Omental fat pad (tissue), 4 donors: ENCODE measurements at places on chromosomes 6 and 20. TPM values are rescaled to one million over a fixed set of nuclear protein-coding genes. Genes with fewer than 3 reads are reported as not detected.

The NCOA5 gene
- total RNA-seq = 20.2 TPM

GRCh38 chr6:80456724-80457438 is 350.4 kb downstream of the BCKDHB start:
- DNase-seq = no peak

The EYA2 gene
- total RNA-seq = 9.1 TPM

The MMP24 gene
- total RNA-seq = 4.8 TPM

The MCUR1 gene
- total RNA-seq = 12.3 TPM

DNA sequence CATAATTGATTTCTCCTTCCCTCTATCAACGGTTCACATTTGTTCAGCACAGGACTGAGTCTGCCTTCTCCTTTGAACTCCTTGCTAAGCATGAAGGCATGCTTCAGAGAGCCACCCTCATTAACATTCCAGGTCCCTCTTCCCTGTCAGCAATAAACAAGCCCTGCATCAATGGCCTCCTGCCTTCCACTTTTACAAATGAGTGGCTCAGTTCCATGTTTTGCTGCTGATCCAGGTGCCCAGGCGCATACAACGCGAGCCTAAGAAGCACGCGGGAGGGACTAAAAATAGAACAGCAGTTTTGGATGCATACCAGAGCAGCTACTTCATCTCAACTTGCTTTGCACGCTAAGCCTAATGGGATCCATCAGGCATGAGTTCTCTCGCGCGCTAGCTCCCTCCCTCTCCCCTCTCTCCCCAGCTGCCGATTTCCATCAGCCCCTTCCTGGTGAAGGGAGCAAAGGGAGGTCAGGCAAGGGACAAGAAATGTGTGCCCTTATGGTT is 53.4 kb downstream of the TRAF3IP2 start:
- no peak for DNase-seq

GRCh38 chr20:49308875-49309274 is 31.0 kb upstream of the ZNFX1 start:
- no peak for DNase-seq

- DNase-seq = no peak
Measured at GRCh38 chr20:56516631-56517030, 7.9 kb upstream of the FAM209A start.

DNA sequence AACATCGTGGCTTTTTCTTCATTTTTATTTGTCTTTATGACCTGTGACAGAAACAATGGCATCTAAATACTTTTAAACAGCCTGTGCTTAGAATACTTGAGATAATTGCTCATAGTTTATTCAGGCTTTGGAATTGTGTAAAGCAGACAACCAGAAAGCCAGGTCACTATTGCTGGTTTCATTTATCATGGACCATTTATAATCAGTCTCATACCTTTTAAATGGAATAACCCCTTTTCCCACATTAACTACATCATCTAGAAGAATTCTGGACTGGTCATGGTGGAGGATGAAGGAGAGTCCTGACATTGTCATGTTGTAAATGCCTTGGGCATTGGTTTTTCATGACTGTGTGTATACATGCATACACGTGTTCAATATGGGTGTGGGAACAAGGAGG is 661.5 kb downstream of the EPM2A start:
- DNase-seq = no peak

The CTNNBL1 gene
- 28.4 TPM for total RNA-seq

DNA sequence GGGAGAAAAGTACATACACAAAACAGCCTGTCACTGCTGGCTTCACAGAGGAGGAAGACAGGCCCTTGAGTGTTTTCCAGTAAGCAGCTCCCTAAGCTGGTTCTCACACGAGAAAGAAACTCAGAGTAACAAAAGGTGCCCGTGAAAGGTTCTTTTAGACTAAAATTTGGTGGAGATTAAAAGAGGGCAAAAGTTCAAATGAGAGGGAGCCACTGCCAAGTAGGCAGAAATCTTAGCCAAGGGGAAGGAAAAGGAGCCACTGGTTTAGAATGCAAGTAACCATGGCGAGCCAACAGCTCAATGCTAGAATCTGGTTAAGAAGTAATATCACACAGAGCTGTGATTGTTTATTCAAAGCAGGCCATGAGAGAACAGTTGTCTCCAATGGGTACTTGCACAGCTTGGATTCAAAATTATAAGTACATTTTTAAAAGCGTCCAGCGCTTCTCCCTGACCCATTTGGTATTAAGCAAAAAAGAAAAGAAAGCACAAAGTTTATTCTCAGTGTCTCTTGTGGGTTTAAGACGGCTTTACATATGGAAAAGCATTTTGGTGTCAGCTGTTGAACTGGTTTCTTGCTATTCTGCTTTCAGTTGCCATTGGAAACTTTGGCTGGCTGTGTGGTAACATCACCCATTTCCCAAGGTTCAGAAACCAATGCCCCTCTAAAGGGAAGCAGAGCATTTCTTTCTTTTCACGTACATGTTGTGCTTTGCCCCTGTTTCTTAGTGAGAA is 648.5 kb downstream of the RNF144B start:
- no peak for DNase-seq

GRCh38 chr6:116624036-116624805 is 7.9 kb downstream of the RSPH4A start:
- DNase-seq = no peak

The GPR63 gene
- total RNA-seq = 1.7 TPM

DNA sequence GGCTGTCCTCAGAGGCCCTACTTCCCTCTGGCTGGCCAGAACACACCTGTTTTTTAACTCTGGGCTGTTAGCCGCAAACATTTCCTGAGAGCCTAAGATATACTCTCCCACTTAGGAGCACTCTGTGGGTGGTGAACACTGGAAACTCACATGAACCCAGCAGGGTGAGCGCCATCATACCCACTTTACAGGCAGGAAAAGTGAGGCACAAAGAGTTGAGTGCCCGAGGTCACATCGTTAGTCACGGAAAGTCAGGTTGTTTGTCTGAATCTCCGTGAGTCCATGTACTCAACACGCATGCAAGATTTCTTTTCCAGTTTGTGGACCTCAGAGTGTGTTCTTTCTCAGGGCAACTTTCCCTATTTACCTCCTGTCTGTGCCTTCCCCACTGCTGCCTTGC is 1.9 kb downstream of the BAK1 start:
- no peak for DNase-seq

GRCh38 chr20:42572320-42573016 is 617.2 kb downstream of the PTPRT start:
- no peak for DNase-seq

The STX11 gene
- total RNA-seq = 115 TPM

DNA sequence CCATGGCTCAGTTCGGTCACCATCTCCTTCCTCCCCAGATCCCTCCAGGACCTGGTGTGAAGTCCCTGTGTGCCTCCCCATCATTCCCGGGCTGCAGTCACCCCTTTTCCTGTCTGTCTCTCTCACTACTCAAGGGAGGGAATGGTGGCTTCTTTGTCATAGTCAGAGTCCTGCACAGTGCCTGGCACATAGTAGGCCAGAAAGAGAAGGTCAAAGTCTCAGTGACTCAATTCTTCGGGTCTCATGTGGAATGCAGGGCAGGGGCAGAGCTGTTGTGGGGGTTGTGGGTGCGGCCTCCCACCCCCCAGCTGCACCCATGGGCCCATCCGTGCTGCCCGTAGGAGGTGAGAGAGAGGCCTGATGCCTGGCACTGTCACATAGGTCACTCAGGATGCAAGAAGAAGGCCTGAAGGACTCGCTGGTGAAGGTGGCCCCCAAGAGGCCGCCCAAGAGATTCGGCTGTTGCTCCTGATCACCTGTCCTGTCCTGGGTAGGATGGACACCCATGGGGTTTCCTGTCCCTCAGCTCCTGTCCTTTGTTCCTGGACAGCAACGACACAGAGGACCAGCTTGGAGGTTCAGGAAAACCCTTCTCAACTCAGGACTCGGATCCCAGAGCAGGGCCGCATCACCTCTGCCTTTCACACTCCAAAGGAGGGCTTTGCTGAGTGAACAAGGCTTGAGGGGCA is 34.1 kb downstream of the RAB44 start:
- DNase-seq = no peak

GRCh38 chr6:114049367-114049966 is 78.5 kb upstream of the HDAC2 start:
- no peak for DNase-seq

The LY6G6D gene
- total RNA-seq = not detected

The MRPS18B gene
- total RNA-seq = 38.6 TPM

DNA sequence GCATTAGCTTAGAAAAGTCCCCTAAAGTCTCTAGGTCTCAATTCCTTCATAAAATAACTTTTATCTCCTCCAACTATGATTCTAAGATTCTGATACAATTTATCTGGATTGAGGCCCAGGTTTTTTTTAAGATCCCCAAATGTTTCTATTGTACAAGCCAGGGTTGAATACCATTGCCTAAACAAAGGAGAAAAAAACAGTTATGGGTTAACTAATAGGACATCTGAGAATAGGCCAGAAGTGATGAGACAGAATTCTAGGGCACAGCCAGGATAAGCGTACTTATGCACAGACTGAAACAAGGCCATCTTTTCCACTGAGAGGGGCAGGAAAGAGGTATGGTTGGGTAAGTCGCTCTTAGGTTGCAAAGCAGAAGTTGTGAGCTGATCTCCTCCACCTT is 26.4 kb downstream of the EPB41L2 start:
- DNase-seq = no peak

The PPP1R3G gene
- 1.8 TPM for total RNA-seq

The GABRR1 gene
- total RNA-seq = not detected

GRCh38 chr20:20480126-20480525 is 112.2 kb downstream of the INSM1 start:
- no peak for DNase-seq

The BMP2 gene
- 17.0 TPM for total RNA-seq

The MED23 gene
- 21.9 TPM for total RNA-seq

- no peak for DNase-seq
Measured at GRCh38 chr6:125078602-125079321, 74.8 kb upstream of the TPD52L1 start.

- DNase-seq = no peak
Measured at GRCh38 chr6:73978330-73978729, 282.3 kb downstream of the CD109 start.

- DNase-seq = no peak
Measured at GRCh38 chr6:162702446-162702845, 25.1 kb downstream of the PRKN start.

DNA sequence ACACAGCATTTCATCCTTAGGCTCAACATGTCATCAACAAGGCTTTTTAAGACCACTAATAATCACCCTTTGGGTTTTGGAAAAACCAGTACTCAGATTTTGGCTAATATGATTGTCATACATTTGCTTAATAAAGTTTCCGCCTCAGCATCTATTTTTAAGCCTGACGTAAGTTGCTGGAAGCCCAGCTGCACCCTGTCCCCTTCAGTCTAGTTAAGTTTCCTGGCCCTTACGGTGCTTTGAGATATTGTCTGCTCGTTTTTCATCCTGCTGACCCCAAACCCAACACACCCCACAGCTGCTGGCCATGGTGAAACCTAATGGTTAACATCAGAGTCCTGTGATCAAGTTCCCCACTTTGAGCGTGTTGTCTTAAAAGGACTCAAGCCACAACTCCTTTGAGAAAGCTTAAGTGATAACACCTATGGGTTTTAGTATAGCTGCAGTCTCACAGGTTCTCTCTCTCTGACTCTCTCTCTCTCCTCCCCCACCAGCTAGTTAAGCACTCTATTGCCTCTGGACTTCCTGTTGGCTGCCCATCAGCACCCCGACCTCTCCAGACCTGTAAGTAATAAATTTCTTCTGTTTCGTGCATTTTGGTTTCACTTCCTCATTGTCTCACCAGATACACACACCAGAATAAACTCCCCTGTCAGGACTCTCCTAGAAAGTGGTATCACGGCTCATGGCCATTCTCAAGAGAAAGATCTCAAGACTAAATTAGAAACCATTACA is 802.0 kb downstream of the C6orf118 start:
- DNase-seq = no peak

DNA sequence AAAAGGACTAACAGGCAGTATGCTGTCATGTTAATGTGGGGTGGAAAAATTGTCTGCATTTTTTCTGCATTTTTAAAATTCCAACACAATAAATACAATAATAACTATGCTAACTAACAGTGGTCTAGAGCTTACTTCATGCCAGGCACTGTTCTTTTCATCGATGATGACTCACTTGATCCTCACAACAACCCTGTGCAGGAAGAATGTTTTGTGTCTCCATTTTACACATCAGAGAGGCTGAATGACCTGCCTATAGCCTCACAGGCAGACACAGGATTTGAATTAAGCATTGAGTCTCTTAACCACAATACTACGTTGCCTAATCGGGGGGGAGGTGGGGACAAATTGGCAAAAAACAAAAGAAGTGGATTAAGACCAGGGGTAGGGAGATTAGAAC is 26.9 kb upstream of the FANCE start:
- DNase-seq = no peak

The CLPSL1 gene
- not detected for total RNA-seq

GRCh38 chr6:96948631-96949030 is 24.1 kb downstream of the KLHL32 start:
- no peak for DNase-seq

DNA sequence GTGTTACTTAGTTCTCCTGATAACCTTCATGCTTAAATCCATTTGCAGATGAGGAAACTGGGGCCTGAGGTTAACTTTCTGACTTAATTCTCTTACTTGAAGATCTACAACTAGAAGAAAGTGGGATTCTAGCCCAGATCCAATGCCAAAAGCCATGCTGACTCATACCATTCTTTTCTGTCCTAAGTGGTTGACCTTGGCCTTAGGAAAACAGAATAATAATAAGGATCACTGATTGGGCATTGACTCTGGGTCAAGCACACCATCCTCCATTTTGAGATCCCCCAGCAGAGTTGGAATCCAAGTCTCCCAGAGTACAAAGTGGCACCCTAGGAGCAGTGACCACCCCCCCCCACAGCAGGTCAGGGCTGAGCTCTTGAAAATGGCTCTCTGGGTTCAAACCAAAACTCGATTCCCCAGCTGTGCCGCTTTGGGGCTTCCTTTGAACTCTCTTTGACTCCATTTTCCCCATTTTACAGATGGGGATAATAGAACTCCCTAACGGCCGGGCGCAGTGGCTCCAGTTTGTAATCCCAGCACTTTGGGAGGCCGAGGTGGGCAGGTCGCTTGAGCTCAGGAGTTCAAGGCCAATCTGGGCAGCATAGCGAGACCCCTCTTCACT is 12.8 kb upstream of the ZNF217 start:
- DNase-seq = no peak

DNA sequence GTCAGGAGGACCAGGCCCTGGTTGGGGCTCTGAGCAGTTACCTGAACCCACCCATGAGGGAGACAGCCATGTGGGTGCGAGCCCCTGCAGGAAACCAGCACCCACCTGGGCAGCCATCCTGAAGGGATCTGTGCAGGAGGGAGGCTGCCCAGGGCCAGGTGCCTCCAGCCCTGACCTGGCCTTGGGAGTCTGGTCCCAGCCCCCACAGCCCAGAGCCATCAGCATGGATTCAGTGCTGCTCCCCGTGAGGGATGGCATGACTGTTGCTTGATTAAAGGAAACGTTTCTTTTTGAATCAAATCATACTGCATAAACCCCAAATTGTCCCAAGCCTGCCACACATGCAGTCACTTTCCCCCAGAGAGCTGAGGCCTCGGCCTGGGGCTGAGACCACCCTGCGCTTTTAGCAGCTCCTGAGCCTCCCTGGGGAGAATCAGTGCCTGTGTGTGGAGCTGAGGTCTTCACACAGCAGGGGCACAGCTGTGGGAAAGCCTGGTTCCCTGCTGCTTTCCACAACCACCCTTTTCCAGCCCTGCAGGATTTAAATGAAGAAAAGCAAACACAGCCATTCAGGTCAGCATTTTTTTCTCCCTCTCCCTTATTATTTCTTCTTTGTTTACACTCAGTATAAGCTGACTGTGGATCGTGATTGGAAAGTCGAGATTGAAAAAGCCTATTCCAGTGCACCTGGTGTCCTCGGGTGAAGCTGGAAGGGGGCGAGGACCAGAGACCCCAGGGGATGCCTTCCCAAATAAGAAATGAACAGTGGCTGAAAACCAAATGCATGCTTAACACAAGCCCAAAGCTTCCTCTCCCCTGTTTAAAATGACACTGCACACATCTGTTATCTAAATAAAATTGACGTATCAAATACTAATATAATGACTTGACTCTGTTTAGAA is 283.9 kb downstream of the SMOC2 start:
- DNase-seq = no peak
